ENCODE measurements at places on chromosomes 5 and 9. TPM values are rescaled to one million over a fixed set of nuclear protein-coding genes. Genes with fewer than 3 reads are reported as not detected.

Gene ITGA2
- polyA plus RNA-seq: 0.69 TPM

Gene IPO11
- 12.1 TPM for polyA plus RNA-seq

Gene INSYN2B
- 0.03 TPM for polyA plus RNA-seq

Gene AGPAT2
- polyA plus RNA-seq: 181 TPM

Gene SLC23A1
- polyA plus RNA-seq: 1.7 TPM

Gene CTSV
- not detected for polyA plus RNA-seq

Gene DPM2
- 17.3 TPM for polyA plus RNA-seq

Gene PHF24
- polyA plus RNA-seq: 0.60 TPM

Gene CTXN3
- polyA plus RNA-seq: not detected

Gene PLPPR1
- not detected for polyA plus RNA-seq

Gene CEL
- 4.8 TPM for polyA plus RNA-seq

Gene FRRS1L
- polyA plus RNA-seq: 0.61 TPM

Gene ELP1
- 3.9 TPM for polyA plus RNA-seq

Gene ANKRD18A
- 0.23 TPM for polyA plus RNA-seq

Gene FBP2
- polyA plus RNA-seq: 0.04 TPM

Gene TRPM3
- not detected for polyA plus RNA-seq

Gene ADCY2
- polyA plus RNA-seq: 0.90 TPM

Gene IFNA2
- polyA plus RNA-seq: not detected

Gene PKD2L2
- not detected for polyA plus RNA-seq

Gene RFESD
- polyA plus RNA-seq: 1.2 TPM

Gene PCDHGA1
- not detected for polyA plus RNA-seq

Gene SLC34A3
- not detected for polyA plus RNA-seq

Gene GSN
- 497 TPM for polyA plus RNA-seq

Gene MAMDC2
- 4.2 TPM for polyA plus RNA-seq

Gene ABLIM3
- polyA plus RNA-seq: 6.5 TPM

Gene TMEM232
- polyA plus RNA-seq: 1.8 TPM

Gene SYK
- 35.8 TPM for polyA plus RNA-seq

Gene ADAMTS6
- not detected for polyA plus RNA-seq

Gene PTBP3
- 42.5 TPM for polyA plus RNA-seq

Gene RASGRF2
- polyA plus RNA-seq: under 0.01 TPM

Gene ACTBL2
- polyA plus RNA-seq: not detected

Data from sigmoid colon (tissue), 7 donors.